ENCODE measurements at places on chromosomes 2 and 18.

DNA sequence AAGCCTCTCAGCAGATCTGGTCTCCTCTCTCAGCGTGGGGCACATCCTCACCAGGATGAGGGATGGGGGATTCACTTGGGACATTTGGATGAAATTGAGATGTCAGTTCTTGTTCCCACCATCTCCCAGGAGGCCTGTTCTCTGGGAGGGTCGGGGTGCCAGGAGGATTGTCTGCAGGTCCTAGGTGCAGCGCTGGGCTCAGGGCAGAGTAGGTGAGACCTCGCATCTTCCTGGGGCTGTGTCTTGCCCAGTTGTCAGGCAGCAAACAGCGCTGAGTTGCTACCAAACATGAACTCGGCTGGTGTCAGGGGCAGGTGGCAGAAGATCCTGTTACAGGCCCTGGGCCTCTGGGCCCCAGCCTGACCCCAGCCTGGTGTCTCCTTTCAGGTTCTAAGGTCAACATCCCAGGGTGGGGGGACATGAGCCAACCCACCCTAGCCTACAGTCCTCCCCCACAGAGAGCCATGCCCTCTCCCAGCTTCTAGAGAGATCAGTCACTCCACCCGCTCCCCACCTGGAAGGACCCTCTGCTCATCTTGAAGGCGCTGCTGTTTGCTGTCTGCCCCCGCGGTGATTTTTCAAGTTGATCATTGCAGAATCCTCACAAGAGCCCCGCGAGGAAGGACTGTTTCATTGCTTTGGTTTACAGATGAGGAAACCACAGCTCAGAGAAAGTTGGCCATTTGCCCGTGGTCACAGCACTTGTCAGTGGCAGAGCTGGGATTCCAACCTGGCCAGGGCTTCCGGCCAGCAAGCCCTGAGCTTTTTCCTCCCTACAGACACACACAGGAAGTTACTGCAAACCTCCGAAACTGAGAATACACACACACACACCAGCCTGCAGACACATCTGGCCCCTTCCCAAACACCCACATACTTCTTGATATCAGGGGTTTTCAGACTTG is 83.9 kb downstream of the STPG4 start:
- peak; percentile 48 for DNase-seq

DNA sequence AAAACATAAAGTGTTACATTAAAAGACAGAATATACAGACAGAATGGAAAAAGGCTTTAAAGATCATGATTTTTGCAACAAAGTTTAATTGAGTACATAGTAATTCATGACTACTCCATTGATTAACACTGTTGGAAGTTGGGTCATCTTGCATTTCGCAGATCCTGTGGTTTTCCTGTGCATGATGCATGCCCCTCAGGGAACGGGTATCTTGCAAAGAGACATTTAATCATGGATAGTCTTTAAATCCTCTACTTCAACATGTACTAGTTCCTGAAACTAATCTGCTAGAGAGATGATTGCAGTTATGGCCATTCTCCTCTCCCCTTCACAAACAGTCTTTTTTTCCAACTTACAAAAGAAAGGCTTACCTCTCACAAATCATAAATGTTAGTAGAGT is 155.6 kb upstream of the DSEL start:
- no peak for DNase-seq

- DNase-seq: no peak
These were observed 1563.1 kb downstream of the LRP1B start for GRCh38 chr2:140567734-140568133.

DNA sequence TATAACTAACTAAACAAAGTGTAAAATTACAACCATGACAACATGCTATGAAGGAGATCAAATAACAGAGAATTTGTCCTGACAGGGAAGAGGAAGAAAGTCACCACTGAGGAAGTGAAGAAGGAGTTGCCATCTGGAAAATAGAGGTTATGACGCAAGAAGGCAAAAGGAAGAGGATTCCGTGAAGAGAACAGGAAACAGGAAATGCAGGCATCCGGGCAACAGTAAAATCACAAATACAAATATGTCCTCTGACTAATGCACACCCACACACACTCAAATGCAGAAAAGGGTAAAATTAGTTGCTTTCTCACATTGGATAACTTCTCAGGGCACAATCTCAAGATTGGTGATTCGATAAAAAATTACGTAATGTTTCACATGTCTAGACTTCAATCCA is 278.4 kb downstream of the TMX3 start:
- no peak for DNase-seq

- DNase-seq: no peak
These were observed 67.5 kb downstream of the RMDN2 start for GRCh38 chr2:37992601-37993000.

DNA sequence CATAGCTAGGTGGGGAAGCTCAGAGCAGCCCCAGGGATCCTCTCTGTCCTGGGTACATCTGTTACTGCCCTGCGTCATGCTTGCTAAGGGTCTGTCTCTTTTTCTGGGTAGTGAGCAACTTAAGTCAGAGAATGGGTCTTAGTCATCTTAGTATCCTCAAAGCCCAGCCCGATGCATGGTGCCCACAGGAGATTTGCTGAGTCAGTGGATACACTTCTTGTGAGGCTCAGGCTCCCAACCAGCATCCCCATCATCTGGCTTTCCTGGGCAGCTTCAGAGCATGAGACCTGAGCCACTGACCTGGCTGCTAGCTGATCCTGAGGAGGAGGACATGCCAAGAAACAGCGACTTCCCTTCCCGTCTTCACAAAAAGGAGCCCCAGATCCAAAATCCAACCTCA is 10.0 kb downstream of the FOXI3 start:
- no peak for DNase-seq

- no peak for DNase-seq
These were observed 46.6 kb downstream of the CDH20 start for GRCh38 chr18:61379827-61380226.

GRCh38 chr18:67553437-67553836 is 36.9 kb upstream of the DSEL start:
- no peak for DNase-seq

GRCh38 chr18:38895560-38895959 is 1330.0 kb upstream of the CELF4 start:
- no peak for DNase-seq

DNA sequence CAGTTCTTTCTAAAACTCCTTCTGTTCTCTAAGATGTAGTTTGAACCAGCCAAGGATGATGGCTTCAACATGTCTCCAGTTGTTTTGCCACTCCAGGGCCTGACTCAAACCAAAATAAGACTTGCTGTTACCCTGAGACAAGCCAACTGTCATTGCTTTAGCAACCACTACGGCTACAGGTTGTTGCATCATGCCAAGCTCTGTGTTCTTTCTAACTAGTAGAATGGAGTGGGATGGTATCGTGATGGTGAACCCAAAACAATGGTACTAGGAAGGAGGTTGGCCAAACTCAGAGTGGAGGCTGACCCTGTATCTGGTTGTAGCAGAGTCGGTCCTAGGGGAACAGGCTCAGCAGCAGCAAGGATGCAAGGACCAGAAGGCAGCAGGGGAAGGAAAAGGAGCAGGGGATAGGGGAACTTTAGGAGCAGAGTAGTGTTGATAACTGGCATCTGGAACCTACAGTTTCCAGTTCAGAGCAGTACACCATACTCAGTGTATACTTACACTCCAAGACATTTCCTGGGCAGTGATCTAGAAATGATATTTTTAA is 51.6 kb downstream of the PDK1 start:
- DNase-seq: no peak

- no peak for DNase-seq
These were observed 86.8 kb downstream of the METTL8 start for GRCh38 chr2:171346723-171347557.

GRCh38 chr2:145569108-145569507 is 1049.2 kb upstream of the ZEB2 start:
- DNase-seq: no peak

- no peak for DNase-seq
These were observed 172.1 kb downstream of the GFPT1 start for GRCh38 chr2:69214898-69215297.

- DNase-seq: no peak
These were observed 35.2 kb downstream of the SLC40A1 start for GRCh38 chr2:189545418-189545817.

GRCh38 chr2:120809151-120809550 is 73.5 kb downstream of the GLI2 start:
- DNase-seq: no peak

GRCh38 chr2:223771475-223771874 is 65.9 kb downstream of the AP1S3 start:
- DNase-seq: no peak

- no peak for DNase-seq
These were observed 259.1 kb upstream of the RBMS1 start for GRCh38 chr2:160752475-160753330.

- DNase-seq: no peak
These were observed 751.3 kb downstream of the SOCS6 start for GRCh38 chr18:71040161-71040560.

DNA sequence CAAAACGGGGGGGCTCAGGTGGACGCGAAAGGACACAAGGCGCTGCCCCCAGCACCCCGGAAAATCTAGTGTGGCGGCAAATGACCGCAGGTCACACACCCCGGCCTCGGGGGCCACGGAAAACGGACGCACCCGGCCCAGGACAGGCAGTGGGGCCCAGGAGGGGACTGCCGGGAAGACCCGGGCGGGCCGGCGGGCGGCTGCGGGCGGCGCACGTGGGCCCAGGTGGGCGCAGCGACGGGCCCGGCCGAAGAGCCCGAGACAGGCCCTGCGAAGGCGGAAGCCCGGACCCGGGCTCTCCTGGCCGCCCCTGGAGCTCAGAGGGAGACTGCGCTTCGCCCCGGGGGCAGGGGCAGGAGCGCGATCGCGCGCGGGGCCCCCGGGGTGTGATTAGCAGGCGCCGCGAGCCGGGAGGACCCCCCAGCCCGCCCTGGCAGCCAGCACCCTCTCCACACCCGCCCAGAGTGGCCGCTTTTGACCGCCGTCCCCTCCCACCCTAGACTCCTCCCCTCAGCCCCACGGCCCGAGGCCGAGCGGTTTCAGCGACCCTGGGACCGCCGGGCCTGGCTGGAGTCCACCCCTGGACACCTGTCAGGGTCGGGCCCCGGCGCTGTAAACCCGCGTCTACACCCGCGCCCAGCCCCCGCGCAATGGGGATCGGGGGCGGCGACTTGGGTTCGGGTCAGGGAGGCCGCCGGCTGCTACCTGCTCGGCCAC is 773 bp downstream of the MBP start:
- no peak for DNase-seq

GRCh38 chr2:186639939-186640338 is 50.1 kb downstream of the ITGAV start:
- DNase-seq: no peak

- DNase-seq: no peak
These were observed 115.6 kb downstream of the COLEC12 start for GRCh38 chr18:384897-385296.

GRCh38 chr18:44996261-44996660 is 315.6 kb downstream of the SETBP1 start:
- no peak for DNase-seq

GRCh38 chr2:38572167-38572566 is 30.6 kb downstream of the HNRNPLL start:
- no peak for DNase-seq

DNA sequence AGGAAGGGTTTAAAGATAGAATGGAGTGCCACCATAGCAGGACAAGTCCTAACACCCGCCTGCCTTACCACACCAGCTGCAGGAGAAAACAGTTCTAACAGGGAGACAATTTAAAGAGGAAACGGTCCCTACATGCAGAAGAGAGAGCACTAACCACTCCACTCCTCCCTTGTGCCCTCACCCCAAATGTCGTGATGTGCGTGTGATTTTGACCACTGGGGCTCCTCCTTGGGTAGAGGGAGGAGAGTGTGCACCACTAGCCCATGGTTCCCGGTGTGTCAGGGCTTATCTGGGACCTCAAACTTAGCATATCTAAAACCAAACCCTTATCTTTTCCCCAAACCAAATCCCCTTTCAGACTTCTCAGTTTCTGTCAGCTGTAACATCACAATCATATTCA is 105.5 kb upstream of the CCDC68 start:
- DNase-seq: no peak

GRCh38 chr2:237026981-237027711 is 58.5 kb upstream of the COPS8 start:
- peak; percentile 21 for DNase-seq

DNA sequence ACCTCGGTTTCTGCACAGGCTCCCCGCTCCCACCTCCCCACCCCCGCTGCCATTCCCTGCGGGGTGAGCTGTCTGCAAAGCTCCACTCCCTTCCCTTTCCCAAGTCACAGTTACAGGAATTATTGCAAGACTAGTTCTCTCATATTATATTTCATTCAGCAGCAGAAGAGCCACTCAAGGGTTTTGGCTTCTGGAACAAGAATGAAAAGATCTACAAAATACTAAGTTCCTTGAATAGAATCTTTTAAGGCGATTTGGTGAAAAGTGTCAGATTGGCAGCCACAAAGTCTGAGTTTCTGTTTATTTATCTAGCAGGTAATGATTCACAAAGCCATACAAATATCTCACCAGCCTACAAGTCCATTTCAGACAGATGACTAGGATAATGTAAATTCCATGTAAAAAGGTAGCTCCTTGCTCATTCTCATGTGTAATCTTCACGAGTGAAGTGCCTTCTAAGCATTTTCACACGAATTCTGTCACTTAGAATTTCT is 221.9 kb upstream of the RBBP8 start:
- no peak for DNase-seq

- no peak for DNase-seq
These were observed 6.8 kb upstream of the HS1BP3 start for GRCh38 chr2:20657522-20658235.

GRCh38 chr2:48343571-48344440 is 186.1 kb upstream of the STON1 start:
- peak; percentile 62 for DNase-seq

DNA sequence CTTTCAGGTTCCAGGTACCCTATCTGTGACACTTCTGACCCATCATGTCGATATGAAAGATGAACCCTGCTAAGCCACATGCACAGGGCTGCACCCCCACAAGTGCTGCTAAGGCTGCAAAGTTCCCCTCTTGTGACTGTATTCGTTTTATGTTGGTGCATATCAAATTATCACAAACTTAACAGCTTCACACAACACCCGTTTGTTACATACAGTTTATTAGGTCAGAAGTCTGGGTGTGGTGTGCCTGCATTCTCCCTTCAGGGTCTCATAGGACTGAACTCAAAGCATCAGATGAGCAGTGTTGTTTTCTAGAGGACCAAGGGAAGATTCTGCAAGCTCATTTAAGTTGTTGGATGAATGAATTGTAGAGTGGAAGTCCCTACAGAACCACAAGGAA is 199.4 kb downstream of the ANAPC1 start:
- DNase-seq: no peak

DNA sequence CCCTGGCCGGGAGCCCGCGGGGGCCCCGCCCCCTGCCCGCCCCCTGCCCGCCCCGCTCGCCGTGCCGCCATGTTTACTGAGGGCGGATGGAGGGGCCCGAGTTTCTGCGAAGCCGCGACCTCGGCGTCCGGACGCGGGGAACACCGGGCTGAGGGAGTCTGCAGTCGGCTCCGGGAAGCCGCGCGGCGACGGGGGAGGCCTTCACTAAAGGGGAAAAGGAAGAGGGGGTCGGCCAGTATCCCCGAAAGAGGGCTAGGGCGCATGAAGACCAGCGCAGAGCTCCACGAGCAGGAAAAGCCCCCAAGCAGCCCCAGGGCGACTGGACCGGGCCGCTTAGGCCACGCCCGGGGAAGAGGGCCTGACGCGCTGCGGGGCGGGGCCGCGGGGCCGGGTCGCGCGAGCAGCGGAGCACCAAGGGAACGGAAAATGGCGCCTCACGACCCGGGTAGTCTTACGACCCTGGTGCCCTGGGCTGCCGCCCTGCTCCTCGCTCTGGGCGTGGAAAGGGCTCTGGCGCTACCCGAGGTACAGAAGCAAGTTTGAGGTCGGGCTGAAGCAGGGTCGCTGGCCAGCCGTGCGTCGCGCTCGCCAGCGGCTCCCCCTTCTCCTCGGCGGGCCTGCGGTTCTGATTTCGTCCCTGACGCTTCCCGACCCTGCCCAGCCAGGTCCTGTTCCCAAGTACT is at the start of the genes ATRAID and SLC5A6:
Gene ATRAID (plus strand): TSS at position 99 of the 683 bp plus-strand sequence. CDS start 328 bp downstream, at position 427.
Gene SLC5A6 (minus strand): TSS at position 326 of the 683 bp plus-strand sequence. CDS start 4,618 bp downstream, outside the sequence.
- peak; percentile 93 for DNase-seq
